ENCODE measurements at places on chromosomes 6 and 20.

DNA sequence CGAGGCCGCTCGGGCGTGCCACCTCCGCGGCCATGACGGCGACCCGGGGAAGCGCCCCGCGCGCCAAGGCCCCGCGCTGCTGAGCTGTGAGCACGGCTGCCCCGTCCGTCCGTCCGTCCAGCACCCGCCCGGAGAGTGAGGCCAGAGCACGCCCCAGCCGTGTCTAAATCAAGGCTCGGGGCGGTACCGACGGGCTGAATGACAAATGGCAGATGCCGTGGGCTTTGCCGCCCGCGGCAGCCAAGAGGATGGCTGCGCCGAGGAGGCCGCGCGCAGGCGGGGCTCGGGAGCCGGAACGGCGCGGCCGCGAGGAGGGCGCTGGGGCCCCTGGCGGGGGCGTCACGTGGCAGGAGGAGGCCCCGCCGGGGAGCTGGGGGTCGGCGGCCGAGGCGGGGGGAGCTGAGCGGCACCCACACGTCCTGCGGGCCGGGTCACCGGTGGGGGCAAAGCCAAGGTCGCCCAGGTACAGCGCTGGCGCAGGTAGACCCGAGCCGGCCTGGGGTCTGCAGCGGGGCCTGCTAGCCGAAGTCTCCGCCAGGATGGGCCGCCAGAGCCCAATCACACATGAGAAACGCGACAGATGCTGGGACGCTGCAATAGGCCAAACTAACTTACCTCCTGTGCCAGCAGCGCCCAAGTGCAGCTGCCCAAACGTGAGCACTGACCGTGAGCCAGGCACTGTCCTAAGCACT, at the start of gene PLAGL1:
PLAGL1 (minus strand) TSS at position 140 of the 692 bp plus-strand sequence. CDS start 60,123 bp downstream, outside the sequence.
- peak; percentile 11 for DNase-seq

DNA sequence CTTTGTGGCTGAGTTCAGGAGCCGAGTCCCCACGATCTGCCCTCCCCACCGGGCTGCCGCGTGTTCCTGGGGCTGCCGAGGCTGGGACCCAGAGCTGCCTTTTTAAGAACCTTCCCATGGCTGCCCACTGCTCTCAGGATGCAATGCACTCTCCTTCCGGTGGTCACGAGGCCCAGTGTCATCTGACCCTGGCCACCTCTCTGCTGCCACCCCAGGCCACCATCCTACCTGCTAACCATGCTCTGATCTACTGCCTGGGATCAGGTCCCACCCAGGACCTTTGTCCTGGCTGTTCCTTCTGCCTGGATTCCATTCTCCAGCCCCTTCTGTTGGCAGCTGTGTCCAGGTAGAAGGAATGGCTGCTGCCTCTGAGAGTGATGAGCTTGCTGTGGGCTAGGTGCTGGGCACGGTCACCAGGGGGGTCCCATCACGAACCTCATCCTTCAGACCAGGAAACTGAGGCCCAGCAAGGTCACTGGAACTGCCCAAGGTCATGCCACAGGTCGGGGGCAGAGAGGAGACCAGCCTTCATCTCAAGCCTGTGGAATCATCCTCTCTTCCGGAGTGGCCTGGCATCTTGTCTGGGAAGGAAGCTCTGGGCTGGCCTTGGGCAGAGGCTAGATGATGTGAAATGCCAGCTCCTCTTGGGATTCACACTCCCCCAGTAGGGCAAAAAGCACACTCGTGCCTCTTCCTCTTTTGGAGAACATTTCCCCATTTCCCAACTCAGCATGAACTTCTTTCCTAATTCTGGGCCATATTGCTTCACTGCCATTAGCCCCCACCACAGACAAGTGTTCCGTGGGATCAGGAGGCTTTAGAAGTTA, 20.5 kb downstream of the PCK1 start:
- no peak for DNase-seq

DNA sequence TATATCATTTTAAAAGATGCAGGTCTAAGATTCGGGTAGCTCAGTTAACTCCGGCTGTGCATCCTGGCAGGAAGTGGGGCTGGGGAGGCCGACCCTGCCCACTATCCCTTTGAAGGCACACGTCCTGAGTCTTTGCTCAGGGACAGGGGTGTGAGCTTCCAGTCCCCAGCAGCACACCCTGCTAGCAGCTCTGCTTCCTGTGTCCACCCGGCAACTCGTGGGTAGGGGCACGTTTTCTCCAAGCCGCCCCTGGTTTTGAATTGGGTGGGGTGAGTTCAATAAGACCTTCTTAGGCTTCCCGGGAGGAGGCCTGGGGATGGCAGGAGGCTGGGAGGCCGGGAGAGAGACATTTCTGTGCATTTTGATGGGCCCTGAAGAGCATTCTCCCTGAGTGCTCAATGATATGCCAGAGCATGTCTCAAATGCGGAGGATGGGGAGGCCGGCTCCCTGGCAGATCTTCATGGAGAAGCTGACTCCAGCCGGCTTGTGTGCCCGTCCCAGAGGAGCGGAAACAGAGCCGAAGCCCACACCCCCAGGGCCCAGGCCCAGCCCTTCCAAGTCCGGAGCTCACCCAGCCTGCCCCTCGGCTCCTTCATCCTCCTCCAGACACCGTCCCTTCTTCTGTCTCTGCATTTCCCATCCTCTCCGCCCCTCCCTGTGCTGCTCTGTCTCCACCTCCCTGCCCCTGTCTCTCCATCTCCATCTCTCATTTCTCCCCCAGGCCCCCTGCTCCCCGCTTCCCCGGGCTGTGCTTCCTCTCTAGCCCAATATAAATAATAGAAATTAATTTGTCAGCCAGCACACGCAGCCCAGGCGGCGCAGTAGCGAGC, 36.3 kb upstream of the ZFAND3 start:
- DNase-seq = no peak

GRCh38 chr6:30974490-30975252, 8.8 kb upstream of the MUC21 start:
- DNase-seq = no peak

- no peak for DNase-seq
Measured at GRCh38 chr6:12289365-12289919, 719 bp upstream of the EDN1 start.

DNA sequence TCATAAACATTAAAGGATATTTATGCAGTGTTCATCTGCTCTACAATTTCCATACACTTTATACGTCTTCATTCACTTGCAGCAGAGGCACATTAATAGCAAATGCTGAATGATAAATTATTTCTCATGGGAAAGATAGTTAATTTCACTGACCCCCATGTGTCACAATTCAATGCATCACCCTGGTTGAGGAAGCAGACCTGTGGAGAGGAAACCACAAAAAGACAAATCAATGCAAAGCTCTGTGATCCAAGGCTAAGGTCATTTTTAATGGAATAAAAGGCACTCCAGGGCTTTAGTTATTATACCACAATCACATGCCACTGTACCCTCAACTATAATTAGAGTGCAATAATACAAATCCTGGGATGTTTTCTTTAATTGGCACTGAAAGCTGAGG, 40.3 kb upstream of the TENT5A start:
- no peak for DNase-seq

All from activated gamma-delta T cell (primary cell).